ENCODE measurements at places on chromosomes 2 and 18. TPM values are rescaled to one million over a fixed set of nuclear protein-coding genes. Genes with fewer than 3 reads are reported as not detected.

GRCh38 chr18:39730606-39731005 lies 2165.0 kb upstream of the CELF4 start:
- DNase-seq: no peak

The CLEC4F gene
- not detected for total RNA-seq

DNA sequence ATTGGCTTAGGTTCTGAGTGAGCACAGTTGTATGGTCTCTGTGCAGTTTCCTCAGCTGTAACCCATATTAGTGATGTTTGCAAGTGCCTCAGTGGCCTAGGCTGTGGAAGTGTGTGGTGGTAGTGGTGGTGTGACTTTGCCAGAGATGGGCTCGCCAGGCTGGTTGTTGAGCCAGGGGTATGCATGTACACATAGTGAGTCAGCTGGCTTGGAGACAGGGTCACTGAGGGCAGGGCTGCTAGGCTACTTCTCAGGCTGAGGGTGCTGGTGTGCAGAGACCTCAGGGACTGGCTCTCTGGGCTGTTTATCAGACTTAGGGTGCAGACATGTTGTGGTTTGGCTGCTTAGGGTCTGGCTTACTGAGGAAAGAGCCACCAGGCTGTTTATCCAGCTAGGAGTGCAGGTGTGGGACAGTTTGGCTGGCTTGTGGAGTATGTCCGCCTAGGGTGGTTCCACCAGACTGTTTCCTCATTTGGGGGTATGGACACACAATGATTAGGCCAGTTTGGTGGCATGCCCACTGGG lies 15.0 kb downstream of the APLF start:
- no peak for DNase-seq

DNA sequence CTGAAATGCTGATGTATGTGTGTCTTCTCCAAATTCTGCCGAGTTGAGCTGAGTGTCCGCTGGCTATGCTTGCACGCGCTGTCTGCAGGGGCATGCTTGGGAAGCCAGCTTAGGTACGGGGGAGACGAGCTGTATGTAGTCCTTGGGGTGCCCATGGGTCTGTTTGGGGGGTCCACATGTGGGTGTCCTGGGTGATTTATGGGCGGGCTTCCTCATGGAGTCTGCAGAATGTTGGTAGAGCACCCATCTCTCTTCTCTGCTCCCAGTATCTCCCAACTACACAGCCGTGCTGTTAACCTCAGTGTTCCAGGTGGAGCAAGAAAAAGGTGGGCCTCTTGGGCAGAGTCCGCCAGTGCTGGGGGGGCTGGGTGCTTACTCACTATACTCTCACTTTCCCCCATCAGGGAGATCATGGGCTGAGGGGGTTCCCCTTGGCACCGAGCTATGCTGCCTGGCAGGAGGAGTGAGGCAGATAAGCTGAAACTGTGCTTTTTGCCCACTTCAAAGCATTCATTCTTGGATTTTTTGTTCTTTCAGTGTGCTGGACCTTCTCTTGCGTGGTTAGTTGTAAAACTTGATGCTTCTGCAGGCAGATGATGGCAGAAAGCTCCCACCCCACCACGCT lies 128.2 kb upstream of the ALKAL2 start:
- DNase-seq: no peak

GRCh38 chr2:3036432-3037125 lies 341.0 kb downstream of the EIPR1 start:
- DNase-seq: no peak

- DNase-seq: no peak
Observed at GRCh38 chr2:64586054-64586453, 61.9 kb downstream of the AFTPH start.

The ARHGEF33 gene
- not detected for total RNA-seq

GRCh38 chr2:97663626-97663961 lies 250 bp downstream of the ACTR1B start:
- DNase-seq: no peak

GRCh38 chr18:79447703-79448367 lies 52.1 kb downstream of the NFATC1 start:
- no peak for DNase-seq

The DYTN gene
- not detected for total RNA-seq

The LRRTM4 gene
- total RNA-seq: not detected

The SPC25 gene
- total RNA-seq: not detected

GRCh38 chr2:157172866-157173578 lies 84.5 kb upstream of the GALNT5 start:
- DNase-seq: no peak

DNA sequence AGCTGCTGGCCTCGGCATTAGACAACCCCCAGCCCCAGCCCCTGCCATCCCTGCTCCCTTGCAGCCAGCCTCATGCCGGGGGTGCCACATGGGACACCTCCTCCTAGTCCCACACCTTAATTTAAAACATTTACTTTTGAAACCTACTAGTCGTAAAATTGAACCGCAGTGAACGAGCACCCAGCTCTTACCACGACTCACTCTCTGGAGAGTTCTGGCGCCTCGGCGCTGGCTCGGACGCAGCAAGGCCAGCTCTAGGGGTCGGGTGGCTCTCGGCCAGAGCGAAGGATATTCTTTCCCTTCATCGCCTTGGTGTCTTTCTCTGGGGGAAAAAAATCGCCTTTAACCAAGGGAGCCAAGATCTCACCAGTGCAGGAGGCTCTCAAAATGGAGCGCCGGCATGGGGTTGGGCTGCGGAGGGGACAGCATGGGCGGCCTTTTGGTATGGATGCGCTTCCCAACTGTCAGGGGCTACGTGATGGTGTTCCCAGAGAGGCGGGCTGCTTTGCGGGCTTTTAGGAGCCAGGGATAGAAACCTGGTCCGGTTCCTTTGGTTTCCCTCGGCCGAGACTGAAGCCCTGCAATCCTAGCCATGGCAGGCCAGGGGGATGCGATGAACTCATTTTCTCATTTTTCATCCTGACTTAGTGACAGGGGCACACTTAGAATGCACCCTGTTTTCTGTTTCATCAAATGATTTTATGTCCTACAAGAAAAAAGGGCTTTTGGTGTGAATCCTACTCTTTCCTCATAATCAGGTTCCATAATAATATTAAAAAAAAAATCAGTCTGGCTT lies 2.0 kb downstream of the HPCAL1 start:
- DNase-seq: no peak

GRCh38 chr18:74333091-74333490 lies 17.5 kb downstream of the C18orf63 start:
- no peak for DNase-seq

- no peak for DNase-seq
Observed at GRCh38 chr2:19600982-19601381, 242.6 kb upstream of the OSR1 start.

DNA sequence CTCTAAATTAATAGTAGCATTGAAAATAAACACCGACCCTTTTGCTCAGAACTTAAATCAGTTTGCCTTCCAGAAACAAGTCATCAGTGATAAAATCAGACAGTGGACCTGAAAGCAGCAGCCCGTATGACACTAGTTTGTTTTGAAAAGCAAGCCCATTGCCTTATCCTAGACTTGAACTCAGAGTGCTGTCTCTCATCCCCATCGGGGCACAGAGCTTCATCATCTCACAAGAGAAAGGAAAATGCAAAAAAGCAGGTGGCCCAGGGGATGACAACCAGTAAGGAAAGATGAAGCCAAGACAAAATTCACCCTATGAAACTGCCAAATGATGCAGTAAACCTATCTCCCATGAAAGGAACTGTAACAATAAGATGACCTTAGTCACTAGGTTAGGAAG lies 71.2 kb downstream of the CERKL start:
- no peak for DNase-seq

Data from CD4-positive, alpha-beta T cell (primary cell).